ENCODE measurements at places on chromosomes 12 and 14.

- DNase-seq: no peak
Measured at GRCh38 chr12:107805488-107806180, 31.1 kb downstream of the ASCL4 start.

DNA sequence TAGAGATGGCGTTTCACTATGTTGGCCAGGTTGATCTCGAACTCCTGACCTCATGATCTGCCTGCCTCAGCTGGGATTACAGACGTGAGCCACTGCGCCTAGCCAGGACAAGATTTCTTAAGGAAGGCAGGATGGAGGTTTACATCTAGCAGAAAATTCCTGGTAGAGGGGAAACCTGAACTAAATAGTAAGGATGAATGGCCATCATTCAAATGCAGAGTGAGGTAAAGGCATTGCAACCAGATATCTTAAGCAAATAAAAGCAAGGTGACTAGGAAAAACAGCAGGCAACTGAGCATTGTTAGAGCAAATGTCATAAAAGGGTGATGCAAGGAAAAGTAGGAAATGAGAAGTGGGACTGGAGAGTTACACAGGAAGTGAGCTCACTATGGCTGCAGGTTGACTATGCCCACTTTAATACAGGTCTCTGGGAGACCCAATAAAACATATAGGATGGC is 133.0 kb downstream of the SOX5 start:
- DNase-seq: no peak

GRCh38 chr12:4215229-4216186 is 58.1 kb upstream of the CCND2 start:
- no peak for DNase-seq

GRCh38 chr14:92026548-92027190 is 13.2 kb downstream of the TRIP11 start:
- no peak for DNase-seq

DNA sequence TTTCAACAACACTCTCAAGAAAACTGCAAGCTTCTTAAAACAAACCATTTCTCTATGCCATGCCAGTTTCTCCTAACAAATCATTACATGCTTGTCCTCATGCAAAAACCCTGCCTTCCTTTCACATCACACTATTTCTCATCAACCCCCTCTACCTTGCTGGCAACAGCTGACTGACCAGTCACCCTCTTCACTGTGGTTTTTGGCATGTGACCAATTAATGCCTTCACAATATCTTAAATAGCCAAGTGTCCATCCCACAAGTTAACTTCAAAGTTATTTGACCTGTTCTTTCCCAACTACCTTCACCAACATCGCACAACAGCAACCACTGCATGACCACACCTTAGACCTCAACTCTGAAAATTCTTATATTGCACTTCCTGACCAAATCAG is 159.6 kb downstream of the CEP128 start:
- no peak for DNase-seq
